ENCODE measurements at places on chromosomes 3 and 15.

GRCh38 chr15:32993285-32993684 is 201.2 kb downstream of the FMN1 start:
- DNase-seq = no peak

GRCh38 chr3:100076731-100077529 is 37.4 kb downstream of the FILIP1L start:
- DNase-seq = no peak

- DNase-seq = no peak
Observed at GRCh38 chr3:102255736-102256135, 179.1 kb upstream of the ZPLD1 start.

DNA sequence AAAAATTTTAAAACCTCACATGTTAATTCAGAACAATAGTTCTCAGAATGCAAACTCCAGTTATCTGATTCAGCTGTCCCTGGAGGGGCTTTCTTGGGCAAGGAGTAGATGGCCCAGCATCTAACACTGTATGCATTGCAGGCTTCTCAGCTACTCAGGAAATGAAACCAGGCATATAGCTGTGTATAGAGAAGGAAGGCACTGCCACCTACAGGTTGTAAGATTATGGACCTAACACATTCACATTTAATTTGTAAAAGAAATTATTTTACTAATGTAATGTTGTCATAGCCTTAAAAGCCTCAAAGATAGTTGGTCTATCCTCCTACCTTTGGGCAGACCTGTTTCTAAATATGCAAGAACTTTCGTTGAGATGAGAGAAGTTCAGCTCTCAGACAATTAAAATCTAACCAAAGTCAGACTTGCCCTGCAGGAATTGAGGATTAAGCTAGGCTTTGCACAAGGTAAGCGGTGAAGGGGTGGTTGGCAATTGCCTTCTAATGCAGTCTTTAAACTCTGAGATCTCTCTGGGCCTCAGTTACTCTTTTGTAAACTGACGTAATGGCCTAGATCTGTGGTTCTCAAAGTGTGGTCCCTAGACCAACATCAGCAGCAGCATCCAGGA is 132.8 kb upstream of the SLC24A5 start:
- DNase-seq = peak; percentile 66
